ENCODE measurements at places on chromosomes 6 and 20.

DNA sequence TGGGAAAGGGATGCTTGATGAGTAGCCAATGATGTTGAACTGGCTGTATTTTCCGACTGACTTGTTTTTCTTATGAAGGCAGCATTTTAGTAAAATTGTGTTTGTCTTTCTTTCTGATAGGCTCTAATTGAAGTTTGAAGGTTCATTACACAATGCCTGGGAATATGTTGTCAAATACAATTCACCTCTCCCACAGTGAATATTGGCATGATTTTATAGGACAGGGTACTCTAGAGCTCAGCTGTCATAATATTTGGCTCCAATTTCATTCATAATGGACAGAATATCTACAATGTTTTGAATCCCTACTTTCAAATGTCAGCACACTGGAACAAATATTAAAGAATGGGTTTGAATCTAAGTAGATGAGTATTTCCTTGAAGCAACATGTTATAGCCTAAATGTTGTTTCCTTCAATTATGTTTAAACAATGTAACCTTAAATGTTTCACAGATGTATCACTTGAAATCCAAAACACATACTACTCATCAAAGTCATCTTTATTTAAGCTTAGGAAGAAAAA lies 81.4 kb downstream of the LAMA2 start:
- no peak for DNase-seq

DNA sequence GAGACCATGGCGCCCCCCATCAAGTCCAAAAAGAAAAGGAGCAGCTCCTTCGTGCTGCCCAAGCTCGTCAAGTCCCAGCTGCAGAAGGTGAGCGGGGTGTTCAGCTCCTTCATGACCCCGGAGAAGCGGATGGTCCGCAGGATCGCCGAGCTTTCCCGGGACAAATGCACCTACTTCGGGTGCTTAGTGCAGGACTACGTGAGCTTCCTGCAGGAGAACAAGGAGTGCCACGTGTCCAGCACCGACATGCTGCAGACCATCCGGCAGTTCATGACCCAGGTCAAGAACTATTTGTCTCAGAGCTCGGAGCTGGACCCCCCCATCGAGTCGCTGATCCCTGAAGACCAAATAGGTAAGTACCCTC lies 41.7 kb upstream of the NAA20 start:
- no peak for DNase-seq

DNA sequence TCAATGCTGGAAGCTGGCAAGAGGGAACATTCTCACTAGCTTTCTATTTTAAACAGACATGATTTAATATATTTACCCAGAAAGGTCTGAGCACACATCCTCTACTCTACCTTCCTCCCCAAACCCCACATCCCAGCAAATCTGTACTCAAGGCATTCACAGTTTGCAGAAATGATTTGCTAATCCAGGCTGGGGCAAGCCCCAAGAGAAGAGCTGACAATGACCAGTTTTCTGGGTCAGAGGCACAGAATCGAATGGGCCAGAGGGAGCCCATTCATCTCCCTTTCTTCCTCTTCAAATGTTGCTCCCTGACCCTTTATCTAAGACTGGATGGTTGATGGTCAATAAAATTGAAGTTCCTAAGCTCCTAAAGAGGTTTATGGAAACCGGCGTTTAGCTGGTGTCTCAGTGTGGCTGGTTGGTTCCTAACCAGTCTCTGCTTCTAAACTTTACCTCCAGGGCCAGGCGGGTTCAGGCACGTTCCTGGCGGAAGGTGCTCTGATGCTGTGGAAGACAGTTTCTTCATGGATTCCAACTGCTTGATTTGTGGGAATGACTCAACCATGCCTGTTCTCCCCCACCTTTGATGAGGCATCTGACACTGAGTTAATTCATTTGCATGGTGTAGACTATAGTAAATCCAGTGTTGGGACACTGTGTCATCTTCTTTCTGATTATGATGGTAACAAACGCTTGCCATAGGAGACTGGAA lies 96.4 kb upstream of the IYD start:
- no peak for DNase-seq

DNA sequence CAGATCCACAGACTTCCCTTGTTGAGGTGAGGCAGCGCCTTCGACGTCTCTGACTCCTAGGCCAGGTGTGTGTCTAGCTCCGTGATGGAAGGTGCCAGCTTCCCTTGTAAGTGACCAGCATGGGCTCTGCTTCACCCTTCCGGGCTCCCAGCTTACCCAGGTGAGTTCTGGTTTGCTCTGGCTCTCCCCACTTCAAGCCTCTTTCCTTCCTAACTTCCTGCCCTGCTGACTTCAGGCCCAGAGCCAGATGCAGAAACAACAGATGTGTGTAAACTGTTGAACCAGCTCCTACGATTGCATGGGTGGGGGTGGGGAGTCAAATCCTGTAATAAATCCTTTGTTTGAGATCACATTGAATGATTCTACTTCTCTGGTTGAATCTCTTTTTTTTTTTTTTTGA lies 51.6 kb upstream of the BMP6 start:
- no peak for DNase-seq

GRCh38 chr6:150949526-150949925 lies 84.0 kb downstream of the MTHFD1L start:
- DNase-seq, result no peak

GRCh38 chr6:119037941-119038623 lies 40.4 kb downstream of the FAM184A start:
- no peak for DNase-seq

GRCh38 chr20:63483834-63484233 lies 11.4 kb upstream of the KCNQ2 start:
- DNase-seq, result no peak

GRCh38 chr6:13538084-13538483 lies 36.3 kb upstream of the SIRT5 start:
- no peak for DNase-seq

- DNase-seq, result no peak
Observed at GRCh38 chr6:33082702-33083101, 6.9 kb downstream of the HLA-DPB1 start.

- no peak for DNase-seq
Observed at GRCh38 chr20:20299904-20300303, 68.0 kb upstream of the INSM1 start.

GRCh38 chr20:44085616-44086434 lies 101.2 kb downstream of the JPH2 start:
- DNase-seq, result no peak

DNA sequence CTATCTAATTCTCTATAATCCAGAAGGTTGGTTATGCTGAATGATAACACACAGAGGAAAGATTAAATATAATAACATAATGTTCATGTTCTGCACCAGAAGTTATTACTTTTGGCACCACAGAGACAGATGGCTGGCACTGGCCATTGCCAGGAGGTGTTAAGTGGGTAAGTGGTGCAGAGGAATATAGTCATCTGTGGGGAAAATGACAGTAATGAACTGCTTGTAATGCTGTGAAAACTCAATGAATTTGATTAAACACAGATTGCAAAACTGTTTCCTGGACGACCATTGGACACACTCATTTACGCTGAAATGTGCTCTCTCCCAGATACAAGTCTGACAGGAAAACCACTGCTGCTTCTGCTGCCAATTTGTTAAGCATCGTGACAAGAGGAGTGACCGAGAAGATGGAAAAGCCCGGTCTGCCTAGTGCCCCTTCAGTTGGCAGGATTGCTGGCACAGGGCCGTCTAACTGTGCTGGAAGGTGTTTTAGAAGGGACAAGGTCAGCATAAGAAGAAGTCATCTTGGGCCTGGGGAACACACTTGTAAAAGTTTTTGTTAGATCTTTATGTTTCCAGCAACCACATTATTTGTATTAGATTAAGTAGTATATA lies 567.4 kb downstream of the CBLN4 start:
- no peak for DNase-seq

GRCh38 chr20:57977141-57977540 lies 251.3 kb downstream of the ANKRD60 start:
- DNase-seq, result no peak

- no peak for DNase-seq
Observed at GRCh38 chr6:22320750-22321149, 23.9 kb upstream of the PRL start.

DNA sequence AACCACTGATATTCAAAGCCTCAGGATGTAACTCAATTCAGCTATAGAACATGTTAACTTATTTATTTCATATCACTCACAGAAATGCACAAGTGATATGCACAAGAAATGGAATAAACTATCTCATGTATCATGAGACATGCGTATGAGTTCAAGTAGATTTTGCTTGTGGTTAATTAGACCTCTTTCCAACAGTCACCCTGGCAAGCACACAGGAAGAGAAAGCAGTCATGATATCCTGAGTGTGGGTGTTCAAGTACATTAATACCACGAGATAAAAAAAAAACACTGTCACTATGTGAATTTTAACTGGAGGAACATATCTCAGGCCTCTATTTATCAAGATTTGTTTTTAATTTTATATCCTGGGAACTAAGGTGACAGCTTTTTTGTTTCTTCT lies 64.2 kb downstream of the LAMP5 start:
- DNase-seq, result no peak

DNA sequence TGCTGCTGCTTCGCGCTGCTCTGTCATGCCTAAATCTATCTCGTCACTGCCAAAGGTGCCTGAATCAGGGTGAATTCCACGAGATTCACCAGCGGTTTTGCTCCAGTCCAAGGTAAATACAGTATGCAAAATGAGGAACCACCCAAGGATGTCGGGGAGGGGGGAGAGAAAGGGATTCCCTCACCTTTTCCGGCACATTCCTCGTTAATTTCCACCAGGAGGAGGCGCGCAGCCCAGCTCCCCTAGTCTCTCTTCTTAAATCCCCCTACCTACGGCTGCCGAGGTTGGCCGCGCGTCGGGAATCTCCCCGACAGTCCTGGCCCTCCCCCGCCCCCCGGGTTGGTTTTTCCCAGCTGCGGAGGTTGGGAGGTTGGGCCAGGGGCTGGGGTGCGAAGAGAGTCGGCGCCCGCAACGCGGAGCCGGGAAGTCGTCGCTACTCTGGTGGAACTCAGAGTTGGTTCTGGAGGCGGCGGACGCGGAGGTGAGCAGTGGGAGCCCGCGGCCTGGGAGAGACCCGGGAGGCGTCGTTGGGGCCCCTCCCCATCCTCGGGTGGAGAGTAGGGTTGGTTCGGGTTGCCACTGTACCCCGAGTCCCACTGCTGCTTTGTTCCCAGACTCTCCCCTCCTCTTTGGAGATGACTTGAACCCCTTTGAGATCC lies at the start of gene TPBG:
Gene TPBG, plus strand, starts transcription at position 390 of the 659 bp plus-strand sequence. CDS start 1,145 bp downstream, outside the sequence.
- DNase-seq, result no peak

GRCh38 chr6:118240878-118241528 lies 307.1 kb upstream of the PLN start:
- no peak for DNase-seq

All from activated T-cell treated with anti-CD3 and anti-CD28 coated beads for 24 hours (primary cell).